Stimulated activated CD4-positive, alpha-beta T cell treated with anti-CD3 and anti-CD28 coated beads, Interleukin-15, amount 100 ng/mL, for 48 hours (primary cell): ENCODE measurements at places on chromosomes 12 and 14.

GRCh38 chr14:101369916-101370592 is 191.2 kb upstream of the DIO3 start:
- no peak for DNase-seq

- no peak for DNase-seq
These were observed 70.7 kb downstream of the PTPN11 start for GRCh38 chr12:112489456-112489855.

DNA sequence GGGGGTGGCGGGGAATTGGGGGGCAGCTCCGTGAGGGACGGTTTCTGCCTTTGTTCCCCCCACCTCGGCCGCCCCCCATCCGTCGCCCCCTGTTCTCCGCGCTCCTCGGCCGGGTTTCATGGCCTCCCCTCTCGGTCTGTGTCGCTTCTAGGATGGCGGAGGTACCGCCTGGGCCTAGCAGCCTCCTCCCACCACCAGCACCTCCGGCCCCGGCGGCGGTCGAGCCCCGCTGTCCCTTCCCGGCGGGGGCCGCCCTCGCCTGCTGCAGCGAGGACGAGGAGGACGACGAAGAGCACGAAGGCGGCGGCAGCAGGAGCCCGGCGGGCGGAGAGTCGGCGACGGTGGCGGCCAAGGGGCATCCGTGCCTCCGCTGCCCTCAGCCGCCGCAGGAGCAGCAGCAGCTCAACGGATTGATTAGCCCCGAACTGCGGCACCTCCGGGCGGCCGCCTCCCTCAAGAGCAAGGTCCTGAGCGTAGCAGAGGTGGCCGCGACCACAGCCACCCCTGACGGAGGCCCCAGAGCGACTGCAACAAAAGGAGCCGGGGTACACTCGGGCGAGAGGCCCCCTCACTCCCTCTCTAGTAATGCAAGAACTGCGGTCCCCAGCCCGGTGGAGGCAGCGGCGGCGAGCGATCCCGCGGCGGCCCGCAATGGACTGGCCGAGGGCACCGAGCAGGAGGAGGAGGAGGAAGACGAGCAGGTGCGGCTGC is 575 bp downstream of the NAA30 start:
- DNase-seq = peak; percentile 8

DNA sequence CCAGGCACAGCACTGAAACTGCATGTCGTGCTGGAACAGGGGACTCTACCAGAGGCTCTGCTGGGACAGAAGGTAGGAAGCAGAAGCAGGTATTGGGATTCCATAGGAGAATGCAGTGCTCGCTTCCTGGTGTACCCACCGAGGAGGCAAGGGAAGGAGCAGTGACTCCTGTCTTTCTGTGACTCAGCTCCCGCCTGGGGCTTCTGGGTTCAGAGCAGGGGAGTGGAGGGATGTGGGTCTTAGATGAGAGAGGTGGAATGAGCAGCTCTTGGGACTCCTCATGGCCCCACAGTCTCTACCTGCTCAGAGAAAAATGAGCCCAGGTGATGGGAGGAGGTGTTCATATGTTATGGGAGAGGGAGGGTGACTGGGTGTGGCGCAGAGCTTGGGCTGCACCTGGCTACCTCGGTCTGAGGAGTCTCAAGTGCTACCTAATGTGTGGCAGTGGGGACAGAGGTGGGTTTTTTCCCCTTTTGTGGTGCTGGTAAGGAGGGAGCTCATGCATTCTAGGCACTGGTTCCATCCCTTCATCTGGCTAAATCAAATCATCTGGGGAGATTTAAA is 26.3 kb downstream of the WNT5B start:
- no peak for DNase-seq

DNA sequence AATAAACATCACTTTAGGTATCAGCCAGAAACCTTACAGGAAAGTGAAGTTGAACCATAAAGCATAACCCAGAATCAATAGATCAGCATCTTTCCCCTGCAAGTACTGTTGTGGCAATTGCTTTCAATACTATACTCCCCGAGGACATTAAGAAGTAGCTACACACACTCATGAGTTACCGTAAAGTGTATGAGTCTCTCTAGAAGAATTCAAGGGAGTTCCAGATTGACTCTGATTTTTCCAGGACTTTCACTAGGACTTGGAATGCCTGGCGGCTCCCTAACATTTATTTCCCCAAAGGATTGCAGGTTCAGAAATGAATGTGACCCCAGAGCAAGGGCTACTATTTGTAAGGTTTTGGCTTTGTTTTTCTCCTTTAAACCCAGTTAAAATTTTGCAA is 465.4 kb upstream of the MDGA2 start:
- DNase-seq = no peak

- no peak for DNase-seq
These were observed 60.3 kb downstream of the GPHN start for GRCh38 chr14:66568220-66568619.

DNA sequence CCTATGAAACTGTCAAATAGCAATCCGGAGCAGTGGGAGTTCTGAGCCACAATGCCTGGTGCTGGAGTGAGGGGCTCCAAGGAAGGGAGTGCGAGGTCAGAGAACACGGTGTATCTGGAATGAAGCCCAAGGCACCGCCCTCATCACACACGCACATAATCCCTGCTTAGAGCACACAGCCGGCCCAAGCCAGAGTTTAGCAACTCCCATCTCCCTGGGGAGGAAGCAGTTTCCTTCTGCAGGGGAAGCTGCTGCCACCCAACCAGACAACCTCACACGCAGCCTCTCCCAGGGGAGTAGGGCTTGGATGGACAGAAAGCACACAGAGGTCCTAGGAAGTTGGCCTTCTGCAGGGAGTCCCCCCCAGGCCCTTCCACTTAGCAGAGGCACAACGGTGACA is 31.3 kb downstream of the ACTN1 start:
- DNase-seq = no peak

GRCh38 chr12:53244337-53244736 is 12.3 kb upstream of the RARG start:
- no peak for DNase-seq

- DNase-seq = no peak
These were observed 352.5 kb upstream of the CCDC196 start for GRCh38 chr14:66133666-66134065.

- DNase-seq = no peak
These were observed 20.1 kb downstream of the SUSD6 start for GRCh38 chr14:69631509-69631908.

GRCh38 chr12:48414021-48414420 is 58.3 kb upstream of the ANP32D start:
- DNase-seq = no peak

GRCh38 chr12:52980650-52981423 is 25.4 kb upstream of the EIF4B start:
- peak; percentile 73 for DNase-seq

DNA sequence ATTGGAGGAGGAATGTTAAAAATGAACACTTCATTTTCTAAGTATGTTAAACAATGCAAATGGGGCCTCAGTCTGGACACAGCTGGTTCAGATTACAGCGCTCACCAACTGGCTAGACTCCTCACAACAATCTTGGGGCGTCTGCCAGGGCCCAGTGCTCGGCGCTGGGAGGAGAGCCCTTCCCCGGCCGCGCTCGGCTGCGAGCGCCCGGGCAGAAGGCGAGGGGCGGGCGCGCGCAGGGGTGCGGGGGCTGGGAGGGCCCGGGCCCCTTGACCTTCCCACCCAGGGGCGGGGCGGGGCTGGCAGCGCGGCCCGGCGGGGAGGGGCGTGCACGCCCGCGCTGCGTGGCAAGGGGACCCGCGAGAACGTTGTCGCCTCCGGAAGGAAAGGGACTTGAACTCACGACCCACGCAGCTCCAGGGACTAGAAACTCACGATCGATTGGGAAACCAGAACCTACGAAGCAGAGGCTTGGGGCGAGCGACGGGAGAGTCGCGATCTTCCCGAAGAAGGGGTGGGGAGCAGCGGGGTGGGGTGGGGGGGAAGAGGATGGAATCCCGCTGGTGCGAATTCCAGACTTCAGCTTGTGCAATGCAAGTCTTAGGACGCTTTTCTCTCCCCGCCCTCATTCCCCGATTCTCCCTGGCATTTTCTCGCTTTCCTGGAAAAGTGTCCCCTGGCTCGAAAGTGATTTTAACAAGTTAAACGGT is at the start of gene FBLN5:
TSS of gene FBLN5 (minus strand) at position 220 of the 710 bp plus-strand sequence. CDS start 465 bp downstream, outside the sequence.
- DNase-seq = peak; percentile 28

DNA sequence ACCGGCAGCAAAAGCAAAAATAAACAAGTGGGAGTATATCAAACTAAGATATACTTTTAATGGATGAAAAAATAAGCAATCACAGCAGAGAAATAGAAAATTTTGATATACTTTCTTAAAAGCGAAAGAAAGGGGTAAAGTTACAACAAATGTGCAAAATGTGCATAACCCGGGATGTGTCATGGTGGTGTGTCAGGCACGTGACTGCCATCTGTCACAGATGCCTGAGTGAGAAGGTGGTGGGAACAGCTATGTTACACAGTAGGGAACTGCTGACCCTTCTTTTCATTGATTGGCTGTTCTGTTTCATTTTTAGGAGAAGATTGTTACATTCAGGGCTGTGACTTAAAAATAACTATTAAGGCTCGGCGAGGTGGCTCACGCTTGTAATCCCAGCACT is 168.1 kb upstream of the PELI2 start:
- no peak for DNase-seq

- DNase-seq = no peak
These were observed 18.7 kb downstream of the XRCC3 start for GRCh38 chr14:103696466-103697071.

GRCh38 chr12:67367843-67368242 is 98.7 kb downstream of the CAND1 start:
- DNase-seq = no peak

GRCh38 chr12:56229082-56229481 is 769 bp upstream of the SLC39A5 start:
- no peak for DNase-seq

DNA sequence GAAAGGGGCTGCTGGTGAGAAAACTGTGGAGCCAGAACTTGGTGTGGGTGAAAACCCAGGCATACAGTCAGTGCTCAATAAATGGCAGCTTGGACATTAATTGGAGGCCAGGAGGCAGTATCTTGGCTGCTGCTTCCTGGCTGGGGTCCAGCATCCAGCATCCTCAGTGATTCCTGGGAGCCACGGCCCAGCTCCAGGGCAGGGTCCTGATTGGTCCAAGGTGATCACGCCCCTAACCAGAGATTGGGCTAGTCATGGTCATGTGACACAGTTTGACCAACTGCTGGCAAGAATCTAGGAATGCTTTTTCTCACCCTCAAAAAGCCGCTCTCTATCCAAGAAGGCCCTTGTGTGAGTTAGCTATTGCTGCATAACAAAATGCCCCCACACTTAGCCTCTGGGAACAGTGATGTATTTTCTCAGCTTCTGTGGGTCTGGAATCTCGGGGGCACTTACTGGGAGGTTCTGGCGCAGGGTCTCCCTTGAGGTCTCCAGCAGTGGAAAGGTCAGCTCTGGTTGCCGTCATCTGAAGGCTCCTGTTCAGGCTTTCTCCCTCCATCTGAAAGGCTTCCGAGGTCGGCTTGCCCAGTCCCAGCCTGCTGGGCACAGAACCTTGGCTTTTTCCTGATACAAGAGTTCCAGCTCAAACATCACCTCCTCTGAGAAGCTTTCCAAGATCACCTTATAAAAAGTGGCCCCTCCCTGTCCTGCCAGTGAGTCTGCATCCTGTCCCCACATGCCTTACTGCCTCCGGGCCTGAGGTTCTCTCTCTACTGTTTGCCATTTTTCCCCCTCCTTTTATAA is 119.2 kb upstream of the NCOR2 start:
- no peak for DNase-seq

- no peak for DNase-seq
These were observed 52.0 kb upstream of the OSBPL8 start for GRCh38 chr12:76611533-76611932.

DNA sequence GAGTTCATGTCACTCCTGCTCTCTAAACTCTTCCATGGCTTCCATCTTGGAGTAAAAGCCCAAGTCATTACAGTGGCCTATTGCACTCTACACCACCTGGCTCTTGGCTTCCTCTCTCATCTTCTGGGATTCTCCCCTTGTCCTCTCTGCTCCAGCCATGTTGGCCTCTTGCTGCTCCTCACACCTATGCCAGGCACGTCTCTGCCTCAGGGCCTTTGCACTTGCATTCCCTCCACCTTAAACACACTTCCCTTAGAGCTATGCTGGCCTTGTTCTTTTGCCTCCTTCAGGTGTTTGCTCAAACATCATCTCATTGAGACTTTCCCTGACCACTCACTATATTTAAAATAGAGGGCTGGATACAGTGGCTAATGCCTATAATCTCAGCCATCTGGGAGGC is 23.3 kb upstream of the RPH3A start:
- no peak for DNase-seq

GRCh38 chr12:108119126-108119973 is 9.7 kb upstream of the WSCD2 start:
- DNase-seq = no peak

DNA sequence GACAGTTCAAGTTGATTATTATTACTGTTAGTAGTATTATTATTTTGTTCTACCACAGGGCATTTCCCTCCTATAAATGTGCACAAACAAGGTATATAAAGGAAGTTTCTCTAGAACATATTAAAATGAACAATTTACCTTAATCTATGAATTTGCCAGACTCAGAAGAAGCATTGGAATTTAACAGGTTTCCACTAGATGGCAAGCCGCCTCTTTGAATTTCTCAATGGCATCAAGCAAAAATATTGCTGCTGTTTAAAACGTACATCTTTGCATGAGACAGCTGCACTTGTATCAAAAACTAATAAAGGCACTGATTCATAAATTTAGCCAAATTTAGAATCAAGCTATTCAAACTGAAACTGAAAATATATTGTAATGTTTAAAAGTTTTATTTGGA is 34.6 kb upstream of the MIS18BP1 start:
- DNase-seq = no peak

GRCh38 chr12:115000038-115000437 is 316.1 kb upstream of the TBX3 start:
- DNase-seq = no peak

- DNase-seq = no peak
These were observed 51.1 kb upstream of the HIF1A start for GRCh38 chr14:61644175-61644574.

- no peak for DNase-seq
These were observed 9.9 kb downstream of the MAP3K12 start for GRCh38 chr12:53489242-53489864.

DNA sequence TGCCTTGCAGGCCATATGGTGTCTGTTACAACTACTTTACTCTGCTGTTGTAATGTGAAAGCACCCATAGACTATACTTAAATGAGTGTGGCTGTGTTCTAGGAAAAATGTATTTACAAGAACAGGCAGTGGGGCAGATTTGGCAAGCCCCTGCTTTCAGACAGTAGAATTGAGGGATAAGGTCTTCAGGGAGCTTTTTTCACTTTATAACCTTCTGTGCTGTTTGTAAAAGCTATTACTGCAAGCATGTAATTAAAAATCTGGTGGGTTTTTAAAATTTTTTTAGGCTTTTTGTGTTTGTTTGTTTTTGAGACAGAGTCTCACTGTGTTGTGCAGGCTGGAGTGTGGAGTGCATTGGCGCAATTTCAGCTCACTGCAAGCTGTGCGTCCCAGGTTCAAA is 73.9 kb downstream of the VEZT start:
- no peak for DNase-seq

GRCh38 chr12:70828351-70828750 is 92.2 kb downstream of the PTPRR start:
- no peak for DNase-seq

- DNase-seq = no peak
These were observed 111.9 kb upstream of the ARHGAP5 start for GRCh38 chr14:31965071-31965734.

GRCh38 chr12:108484431-108484830 is 30.6 kb upstream of the FICD start:
- DNase-seq = no peak
